ENCODE measurements at places on chromosomes 16 and 17.

- DNase-seq: peak; percentile 48
Measured at GRCh38 chr16:83899272-83899897, 470 bp downstream of the MLYCD start.

- DNase-seq: no peak
Measured at GRCh38 chr16:27618165-27618564, 68.2 kb downstream of the KATNIP start.

DNA sequence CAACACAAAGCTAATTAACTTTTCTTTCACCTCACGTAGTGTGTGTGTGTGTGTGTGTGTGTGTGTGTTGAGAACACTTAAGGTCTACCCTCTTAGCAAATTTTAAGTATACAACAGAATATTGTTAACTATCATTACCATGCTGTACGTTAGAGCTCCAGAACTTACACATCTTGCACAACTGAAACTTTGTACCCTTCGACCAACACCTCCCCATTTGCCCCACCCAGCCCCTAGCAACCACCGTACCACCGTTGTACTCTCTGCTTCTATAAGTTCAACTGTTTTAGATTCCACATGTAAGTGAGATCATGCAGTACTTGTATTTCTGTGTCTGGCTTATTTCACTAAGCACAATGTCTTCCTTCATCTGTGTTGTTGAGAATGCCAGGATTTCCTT is 28.1 kb upstream of the MLYCD start:
- no peak for DNase-seq

GRCh38 chr16:27228045-27228444 is 24.7 kb downstream of the KDM8 start:
- DNase-seq: no peak
